ENCODE measurements at places on chromosomes 12 and 14.

GRCh38 chr12:106417926-106418910 lies 60.7 kb downstream of the POLR3B start:
- no peak for DNase-seq

DNA sequence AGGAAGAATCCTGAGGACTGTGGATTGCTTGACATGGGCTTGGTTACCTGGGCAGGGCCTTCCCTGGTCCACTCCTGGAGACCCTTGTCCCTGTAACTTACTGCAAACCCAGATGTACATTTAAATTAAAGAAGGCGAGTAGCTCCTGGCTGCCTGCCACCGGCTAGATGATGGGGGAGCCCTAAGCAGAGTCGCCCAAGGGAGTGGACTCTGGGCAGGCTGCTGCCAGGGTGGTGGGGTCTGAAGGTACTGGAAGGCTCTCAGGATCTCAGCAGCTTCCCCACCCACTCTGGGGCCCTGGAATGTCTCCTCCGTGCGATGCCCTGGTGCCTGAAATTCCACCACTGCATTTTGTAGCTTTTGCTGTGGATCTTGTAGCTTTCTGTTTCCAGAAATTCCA lies 74.7 kb downstream of the FBXL14 start:
- DNase-seq: no peak

DNA sequence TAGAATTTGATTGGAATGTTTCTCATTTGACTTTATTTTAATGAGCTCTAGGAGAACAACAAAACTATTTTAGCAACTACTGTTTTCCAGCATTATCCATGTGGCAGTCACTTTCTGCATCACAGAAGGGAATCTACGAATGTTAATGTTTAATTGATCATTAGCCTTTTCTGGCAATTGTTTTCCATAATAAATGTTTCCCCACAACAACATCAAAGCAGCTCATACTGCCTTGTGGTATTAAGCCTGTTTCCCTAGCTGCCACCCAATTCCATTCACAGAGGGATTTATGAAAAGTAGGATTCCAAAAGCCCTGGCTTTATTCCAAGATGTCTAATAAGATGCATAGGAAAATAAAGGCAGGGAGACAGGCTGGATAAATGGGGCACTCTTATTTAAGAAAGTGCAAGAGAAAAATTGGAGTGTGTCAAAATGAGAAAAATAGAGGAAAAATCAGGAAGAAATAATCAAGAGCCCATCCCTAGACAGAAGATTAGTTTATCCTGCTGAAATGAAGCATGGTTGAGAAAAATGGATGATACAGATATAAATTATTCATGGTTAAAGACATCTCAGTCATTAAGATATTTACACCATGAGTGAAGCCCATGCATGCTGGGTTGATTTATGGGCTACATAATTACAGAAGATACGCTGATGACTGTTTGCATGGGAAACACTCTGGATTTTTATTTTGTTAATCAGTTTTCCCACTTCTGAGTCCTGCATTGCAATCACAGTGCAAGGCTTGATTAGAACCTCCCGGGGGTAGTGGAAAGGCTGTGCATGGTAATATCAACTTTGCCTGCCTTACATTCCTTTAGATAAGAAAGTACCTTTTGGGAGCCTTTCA lies 180.3 kb downstream of the HELB start:
- no peak for DNase-seq

DNA sequence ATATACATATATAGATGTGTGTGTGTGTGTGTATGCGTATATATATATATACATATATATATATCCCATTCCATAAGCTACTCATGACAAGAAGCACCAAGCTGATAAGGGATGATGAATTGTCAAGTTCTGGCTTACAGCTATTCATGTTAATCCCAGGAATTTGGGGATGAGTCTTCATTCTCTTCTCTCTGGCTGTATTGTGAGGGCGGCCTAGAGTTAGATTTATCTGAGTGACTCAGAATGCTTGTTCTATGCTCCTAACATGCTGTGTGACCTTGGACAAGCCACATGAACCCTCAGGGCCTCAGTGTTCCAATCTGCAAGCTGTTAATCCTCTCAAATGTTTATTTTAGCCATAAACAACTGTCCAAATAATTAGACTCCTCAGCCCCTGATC lies 749.0 kb downstream of the MED13L start:
- no peak for DNase-seq

DNA sequence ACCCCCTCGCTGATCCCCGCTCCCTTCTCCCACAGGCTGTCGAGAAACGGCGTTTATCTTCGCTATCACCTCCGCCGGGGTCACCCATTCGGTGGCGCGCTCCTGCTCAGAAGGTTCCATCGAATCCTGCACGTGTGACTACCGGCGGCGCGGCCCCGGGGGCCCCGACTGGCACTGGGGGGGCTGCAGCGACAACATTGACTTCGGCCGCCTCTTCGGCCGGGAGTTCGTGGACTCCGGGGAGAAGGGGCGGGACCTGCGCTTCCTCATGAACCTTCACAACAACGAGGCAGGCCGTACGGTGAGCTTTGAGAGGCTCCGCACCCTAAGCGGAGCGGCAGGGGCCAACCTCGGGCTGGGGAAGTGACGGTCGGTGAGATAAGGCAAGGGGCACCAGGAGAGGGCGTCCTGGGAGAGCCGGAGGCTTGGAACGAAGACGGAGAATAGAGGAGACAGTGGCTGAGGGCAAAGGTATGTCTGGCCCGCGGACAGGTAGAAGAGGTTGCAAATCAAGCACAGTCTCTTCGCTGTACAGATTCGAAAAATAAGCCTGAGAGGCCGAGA lies 2.3 kb downstream of the WNT1 start:
- no peak for DNase-seq

DNA sequence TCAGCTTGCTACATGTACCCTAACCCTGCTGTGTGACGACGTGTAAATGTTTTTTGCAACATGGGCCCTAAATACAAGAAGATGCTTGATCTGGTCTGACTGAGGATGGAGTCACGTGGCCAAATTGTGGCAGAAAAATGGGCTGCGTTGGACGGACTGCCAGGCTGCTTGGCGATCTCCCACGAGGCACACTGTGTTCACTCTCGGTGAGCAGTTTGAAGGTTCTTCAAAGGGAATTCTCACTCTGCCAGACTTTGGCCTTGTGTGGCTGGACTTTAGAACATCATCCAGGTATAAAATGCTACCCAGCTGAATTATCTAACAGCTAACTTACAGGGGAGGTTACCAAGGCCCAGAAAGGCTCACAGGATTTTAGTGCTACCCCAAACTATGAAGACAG lies 85.1 kb downstream of the KDM2B start:
- no peak for DNase-seq

DNA sequence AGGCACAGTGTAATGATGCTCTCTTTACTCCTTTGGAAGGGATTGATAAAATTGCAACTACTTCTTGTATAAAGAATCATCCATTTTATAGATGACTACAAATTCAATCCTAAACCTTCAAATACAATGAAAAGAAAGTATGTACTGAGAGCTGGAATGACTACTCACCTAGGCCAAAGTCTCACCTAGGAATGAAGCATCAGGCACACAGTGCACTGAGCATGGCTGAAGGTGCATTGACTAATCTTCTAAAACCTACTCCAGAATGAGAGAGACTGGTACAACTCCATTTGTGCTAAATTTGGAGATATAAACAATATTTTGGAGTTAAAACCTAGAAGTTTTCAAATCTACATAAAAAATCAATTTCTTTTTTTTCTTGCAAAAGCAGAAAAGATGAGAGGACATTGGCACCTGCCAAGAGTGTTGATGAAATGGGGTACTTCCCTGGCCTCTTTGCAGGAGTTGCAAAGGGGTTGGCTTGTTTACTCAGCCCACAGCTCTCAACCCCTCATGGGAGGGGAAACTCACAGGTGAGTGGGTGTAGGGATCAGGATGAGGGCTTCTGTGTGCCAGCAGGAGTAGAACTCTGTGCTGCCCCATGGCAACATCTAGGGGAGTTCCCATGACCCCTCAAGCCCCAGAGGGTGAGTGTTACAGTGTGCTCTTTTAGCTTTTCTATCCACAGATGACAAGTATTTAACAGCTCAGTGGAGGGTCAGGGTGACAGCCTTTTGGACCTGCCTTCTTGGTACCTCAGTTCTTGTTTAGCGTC lies 31.3 kb downstream of the CLECL1 start:
- no peak for DNase-seq

GRCh38 chr12:114684098-114684869 lies at the start of gene TBX3:
Gene TBX3 (minus strand): TSS chr12:114684175. CDS start chr12:114683200, 975 bp downstream.
- peak; percentile 83 for DNase-seq

DNA sequence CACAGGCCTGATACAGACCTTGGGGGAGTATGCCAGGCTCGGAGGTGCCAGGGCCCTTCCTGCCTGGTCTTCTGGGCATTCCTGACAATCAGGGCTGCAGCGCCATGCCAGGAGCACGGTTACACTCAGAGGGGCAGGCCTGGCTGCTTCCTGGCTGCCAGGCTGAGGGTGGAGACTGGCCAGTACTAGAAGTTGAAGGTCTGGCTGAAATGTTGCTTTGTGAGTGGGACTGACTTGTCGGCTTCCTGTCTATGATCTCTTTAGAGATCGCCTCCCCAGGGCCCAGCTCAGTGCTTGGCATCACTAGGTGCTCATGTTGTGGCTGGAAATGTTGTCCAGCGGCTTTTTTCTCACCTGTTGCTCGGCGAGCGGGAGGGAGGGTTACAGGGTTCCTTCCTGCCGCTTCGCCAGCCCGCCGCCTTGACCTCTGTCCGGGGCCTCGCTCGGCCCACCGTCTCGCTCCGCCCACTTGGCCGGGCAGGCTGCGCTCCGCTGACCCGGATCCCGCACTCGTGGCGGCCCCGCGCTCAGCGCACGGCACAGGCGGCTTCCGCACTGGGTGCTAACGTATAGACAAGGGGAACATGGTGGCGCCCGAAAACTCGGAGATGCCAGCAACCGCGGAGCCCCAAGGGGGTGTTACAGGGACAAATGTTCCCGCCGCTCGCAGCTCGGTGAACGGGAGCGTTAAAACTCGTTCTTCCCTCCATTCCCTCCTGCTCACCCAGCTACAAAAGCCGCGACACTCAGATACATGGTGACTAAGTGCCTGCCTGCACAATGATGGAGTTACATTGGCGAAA lies 32.6 kb downstream of the PAPLN start:
- no peak for DNase-seq

DNA sequence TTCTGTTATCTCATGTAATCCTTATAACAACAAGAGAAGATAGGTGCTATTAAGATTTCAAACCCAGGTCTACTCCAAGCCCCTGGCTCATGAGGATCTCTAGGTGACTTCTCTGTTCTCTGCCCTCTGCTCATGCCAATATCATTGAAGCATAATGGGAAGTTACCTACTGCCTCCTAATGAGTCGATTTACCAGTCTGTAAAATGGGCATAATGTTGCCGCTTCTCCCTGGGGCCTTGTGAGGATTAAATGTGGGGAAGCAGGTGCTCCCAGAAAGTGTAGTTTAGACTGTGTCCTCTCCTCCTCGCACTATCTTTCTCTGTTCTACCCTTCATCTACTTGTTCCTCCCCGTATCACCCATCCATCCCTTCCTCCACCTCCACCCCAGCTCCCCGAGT lies 169.2 kb upstream of the LHX5 start:
- no peak for DNase-seq

DNA sequence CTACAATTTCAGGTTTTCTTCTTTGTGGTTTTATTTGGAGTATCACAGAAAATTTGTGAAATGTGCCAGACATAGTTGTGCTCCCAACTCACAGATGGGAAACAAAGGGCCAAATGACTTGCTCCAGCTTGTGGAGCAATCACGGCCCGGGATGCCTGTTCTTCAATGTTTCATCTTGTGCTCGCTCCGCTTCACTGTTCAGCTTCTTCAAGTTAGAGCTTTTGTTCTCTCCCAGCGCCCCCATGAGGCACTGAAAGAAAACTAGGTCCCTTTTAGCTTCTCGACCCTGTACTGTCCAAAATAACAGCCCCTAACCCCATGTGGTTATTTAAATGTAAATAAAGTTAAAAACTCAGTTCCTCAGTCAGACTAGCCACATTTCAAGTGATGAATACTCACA lies 187.9 kb upstream of the STXBP6 start:
- peak; percentile 24 for DNase-seq

DNA sequence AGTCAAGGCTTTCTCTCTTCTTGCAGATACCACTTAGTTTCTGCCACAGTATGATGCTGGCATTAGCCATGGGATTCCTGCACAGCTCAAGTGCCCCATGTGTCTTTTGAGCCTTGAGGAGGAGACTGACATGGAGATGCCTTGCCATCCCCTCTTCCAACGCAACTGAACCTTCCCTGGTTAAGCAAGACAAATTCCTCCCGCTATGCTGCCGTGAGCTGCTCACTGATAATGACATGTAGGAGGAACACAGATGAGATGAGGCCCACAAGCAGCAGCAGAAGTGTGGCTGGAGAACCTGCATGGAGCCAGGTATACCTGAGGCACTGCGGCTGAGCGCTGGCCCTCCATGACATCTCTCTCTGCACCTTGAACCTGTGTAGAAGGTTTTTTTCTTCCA lies 15.4 kb upstream of the PPP1R1A start:
- no peak for DNase-seq

GRCh38 chr14:54683882-54684794 lies 117.2 kb downstream of the SAMD4A start:
- no peak for DNase-seq

- no peak for DNase-seq
Measured at GRCh38 chr12:41460906-41461305, 272.8 kb downstream of the PDZRN4 start.

DNA sequence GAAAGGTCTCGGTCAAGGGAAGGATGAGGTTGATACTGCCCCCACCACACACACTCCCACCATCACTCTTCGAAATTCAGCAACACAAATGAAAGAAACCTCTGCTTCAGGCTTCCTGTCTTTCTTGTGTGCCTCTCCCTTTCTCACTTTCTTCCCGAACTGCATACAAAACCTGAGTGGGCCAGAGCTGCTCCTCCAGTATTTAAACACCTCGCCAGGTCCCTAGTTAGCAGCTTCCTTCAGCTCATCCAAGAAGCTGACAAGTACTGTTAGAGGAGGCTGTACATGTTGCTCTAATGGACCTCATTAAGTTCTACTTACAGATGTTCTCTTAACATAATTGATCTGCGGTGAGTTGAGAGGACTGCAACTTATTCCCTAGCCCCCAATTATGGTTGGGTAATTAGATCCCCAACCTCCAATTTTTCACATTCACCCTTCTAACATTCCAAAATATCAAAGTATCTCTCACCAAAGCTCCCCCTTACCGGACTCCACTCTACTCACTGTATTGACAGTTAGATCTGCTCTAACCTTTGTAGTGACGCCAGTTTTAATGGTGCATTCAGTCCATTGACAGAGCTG lies 4.1 kb upstream of the LMO3 start:
- no peak for DNase-seq

DNA sequence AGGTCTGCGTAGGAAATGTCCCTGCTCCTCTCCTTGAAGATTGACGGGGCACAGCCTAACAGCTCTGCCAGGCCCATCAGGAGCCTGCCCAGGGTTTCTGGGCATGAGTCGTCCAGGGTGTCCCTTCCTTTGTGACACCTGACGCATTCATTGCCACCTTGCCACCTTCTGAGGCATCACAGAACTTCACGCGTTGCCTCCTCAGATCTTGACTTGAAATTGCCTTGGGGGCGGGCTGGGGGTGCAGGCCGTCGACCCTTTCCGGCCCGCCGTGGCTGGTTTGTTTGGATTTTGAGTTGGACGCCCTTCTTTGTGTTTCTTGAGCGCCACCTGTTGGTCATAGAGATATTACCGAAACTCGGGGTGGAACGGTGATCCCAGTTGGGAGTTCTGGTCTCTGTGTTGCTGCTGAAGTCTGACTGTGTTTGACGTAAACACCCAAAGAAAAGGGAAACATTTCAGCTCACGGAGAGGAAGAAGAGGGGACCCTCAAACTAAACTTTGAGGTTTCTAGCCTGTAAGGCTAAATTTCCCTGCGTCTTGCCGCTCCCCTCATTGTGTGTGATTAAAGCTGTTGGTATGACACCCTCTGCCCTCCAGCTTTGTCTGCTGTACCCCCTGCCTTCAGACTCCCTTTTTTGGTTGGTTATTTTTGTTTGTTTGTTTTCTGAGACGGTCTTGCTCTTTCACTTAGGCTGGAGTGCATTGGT lies 44.6 kb downstream of the MLXIP start:
- DNase-seq: peak; percentile 81
